NCI-H1092 (cell line): ENCODE measurements at places on chromosomes 12 and 14.

DNA sequence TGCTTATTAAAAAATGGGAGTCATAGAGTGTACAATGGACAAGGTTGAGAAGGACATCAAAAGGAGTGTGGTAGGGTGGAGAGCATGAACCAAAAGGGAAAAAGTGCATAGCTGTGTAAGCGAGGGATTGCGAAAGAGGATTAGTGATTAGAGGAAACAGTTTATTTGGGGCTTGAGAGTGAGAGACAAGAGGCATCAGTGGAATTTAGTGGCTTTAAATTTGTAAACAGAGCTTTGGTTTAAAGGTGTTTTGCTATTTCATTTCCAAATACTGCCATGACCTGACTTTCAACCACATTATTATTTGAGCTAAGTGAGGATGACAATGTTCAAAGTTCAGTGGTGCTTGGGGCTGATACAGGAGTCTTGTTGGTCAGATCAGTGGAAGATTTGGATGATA lies 53.4 kb downstream of the SLC16A7 start:
- no peak for DNase-seq

DNA sequence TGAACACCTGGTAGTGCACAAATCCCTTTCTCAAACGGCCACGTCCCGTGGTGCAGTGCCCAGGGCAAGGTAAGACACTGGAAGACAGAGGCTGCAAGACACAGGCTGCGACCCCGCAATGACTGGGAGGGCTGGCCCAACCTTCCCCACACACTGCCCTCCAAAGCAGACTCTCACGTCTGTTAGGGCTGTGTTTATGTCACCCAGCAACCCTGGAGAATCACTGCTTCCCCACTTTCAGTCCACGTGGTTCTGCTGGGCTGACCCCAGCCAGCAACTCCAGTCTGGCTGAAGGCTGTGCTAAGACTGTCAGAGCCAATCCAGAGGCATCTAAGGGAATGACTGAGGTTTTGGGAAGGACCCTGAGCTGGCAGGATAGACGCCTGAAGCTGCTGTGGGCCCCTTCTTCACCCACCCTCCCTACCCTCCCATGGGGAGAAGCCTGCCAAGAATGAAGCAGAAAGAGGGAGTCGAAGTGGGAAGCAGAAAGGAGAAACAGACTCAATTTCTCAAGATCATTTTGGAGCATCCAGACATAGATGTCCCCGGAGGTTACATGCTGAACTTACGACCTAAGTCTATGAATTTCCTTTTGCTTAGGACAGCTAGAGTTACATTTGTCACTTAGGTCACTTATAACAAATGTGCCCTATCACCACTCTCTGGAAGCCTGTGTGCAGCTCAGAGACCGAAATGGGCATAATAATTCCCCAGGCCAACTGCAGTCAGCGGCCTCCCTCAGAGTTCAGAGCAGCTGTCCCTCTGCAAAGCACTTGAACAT lies 11.7 kb downstream of the KDM2B start:
- DNase-seq = no peak

DNA sequence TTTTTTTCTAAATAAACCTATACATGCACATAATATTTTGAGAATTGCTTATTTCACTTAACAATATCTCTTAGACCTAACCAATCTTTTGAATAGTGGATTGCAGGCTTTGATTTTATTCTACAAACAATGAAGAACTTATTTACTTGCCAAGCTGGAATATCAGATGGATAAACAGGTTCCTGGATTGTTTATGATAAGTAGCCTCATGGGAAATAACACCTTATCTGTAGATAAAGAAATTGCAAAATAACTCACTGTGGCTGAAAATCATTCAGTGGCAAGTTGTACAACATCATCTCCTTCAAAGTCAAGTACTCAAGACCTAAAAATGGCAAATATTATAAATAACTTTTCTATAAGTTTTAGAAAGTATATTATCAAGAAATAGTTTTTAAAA lies 335.4 kb upstream of the ATP2B1 start:
- DNase-seq = no peak

GRCh38 chr14:77230914-77231313 lies 40.1 kb downstream of the NGB start:
- no peak for DNase-seq
